Erythroblast (primary cell): ENCODE measurements at places on chromosomes 7 and 10.
A peak's percentile ranks its signal among the peaks of the same experiment; 100 is the strongest.

- no peak for DNase-seq
Observed at GRCh38 chr10:31419394-31420063, 100.5 kb downstream of the ZEB1 start.

DNA sequence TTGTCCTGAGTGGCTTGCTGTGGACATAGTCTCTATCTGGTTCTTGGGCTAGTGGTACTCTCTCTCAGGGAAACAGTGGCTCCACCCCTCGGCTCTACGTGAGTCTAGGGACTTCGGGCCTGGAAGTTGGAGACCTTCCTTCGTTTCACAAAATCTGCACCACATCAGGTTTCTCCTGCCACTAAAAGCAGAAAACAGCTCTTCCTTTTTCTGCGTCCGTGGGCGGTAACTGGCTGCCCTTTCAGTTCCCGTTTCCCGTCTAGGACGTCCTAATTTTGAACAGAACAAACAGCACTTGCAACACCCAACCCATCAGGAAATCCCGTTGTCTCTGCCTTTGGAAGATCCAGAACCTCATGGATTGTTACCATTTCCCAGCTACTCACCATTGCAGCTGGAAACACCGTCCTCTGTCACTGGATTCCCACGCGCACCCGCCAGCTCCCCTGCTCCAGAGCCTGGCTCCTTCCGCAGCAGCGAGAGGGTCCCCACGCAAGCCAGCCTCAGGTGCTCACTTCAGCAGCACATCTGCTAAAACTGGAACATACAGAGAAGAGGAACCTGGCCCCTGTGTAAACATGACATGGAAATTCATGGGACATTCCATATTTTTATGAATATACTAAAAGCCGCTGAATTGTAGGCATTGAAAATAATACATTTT lies 311.4 kb upstream of the AKR1E2 start:
- no peak for DNase-seq

GRCh38 chr10:77575271-77576006 lies 62.2 kb downstream of the KCNMA1 start:
- DNase-seq = no peak

GRCh38 chr10:7491949-7492659 lies 81.3 kb upstream of the SFMBT2 start:
- no peak for DNase-seq

GRCh38 chr10:36574207-36574606 lies 551.2 kb upstream of the ANKRD30A start:
- no peak for DNase-seq

- DNase-seq = no peak
Observed at GRCh38 chr10:97157578-97158095, 28.1 kb downstream of the SLIT1 start.

DNA sequence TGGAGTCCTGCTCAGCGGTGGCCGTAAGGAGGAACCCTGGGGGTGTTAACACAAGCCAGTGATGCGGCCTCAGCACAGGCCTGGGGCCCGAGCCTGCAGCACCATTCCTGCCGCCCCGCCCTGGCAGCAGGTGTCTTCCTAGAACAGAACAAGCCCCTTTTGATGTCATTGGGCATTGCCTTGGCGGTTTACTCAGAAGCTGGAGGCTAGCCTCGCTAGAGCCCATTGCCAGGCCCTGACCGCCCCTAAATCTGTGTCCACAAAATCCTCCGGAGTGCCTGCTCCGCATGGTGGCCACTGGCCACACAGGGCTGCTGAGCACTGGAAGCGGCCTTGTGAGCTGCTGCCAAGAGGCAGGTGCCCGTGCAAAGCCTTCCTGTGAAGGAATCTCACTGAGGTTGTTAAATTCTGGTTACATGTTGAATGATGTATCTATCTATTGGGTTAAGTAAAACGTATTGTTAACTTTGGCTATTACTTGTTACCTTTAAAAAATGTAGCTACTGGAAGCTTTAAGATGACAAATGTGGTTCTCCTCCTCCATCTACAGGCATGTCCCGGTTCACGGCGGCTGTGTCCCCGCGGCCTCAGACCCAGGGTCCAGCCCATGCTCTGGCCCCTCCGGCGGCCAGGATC lies 1.2 kb upstream of the INPP5A start:
- DNase-seq = no peak

- DNase-seq = no peak
Observed at GRCh38 chr7:138842111-138842510, 44.1 kb upstream of the ATP6V0A4 start.

GRCh38 chr10:4708123-4708759 lies 117.8 kb upstream of the AKR1E2 start:
- peak; percentile 53 for DNase-seq

DNA sequence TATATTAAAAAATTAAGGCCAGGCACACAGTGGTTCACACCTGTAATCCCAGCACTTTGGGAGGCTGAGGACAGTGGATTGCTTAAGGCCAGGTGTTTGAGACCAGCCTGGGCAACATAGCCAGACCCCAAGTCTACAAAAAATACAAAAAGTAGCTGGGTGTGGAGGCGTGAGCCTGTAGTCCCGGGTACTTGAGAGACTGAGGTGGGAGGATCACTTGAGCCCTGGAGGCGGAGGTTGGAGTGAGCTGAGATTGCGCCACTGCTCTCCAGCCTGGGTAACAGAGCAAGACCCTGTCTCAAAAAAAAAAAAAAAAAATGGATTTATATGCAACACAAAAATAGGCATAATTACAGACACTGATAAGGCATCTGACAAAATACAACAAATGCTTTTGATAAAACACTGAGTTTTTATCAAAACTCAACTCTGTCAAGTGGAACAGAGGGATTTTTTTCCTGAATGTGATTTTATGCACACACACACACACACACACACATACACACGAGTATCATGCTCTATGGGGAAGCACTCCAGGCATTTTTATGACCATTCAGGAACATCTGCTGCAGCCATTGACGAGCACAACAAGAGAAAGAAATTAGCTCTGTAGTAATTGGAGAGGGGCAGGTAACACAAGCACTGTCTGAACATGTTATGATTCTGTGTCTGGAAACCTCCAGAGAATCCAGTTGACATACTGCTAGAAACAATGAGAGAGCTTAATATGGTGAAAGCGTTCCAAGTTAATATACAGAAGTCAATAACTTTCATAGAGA lies 193.1 kb downstream of the WDR37 start:
- DNase-seq = no peak

- DNase-seq = no peak
Observed at GRCh38 chr10:78318305-78318704, 284.6 kb downstream of the RPS24 start.

DNA sequence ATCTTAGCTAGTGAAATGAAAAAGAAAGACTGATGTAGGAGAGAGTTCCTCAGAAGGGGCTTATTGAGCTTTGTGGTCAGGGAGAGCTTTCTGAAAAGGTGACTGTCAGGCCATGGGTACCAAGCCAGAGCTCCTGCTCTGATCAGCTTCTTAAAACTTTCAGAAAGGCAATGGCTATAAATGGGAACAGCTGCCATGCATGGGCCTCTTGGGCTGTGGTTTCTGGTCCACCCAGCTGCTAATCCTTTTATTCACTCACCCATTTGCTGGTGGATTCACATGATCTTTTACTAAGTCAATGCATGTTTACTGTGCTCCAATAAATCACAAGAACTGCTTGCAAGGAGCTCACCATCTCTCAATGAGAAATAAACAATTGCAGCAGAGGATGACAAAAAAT lies 60.1 kb upstream of the ZPBP start:
- DNase-seq = no peak

GRCh38 chr7:77747178-77747577 lies 50.9 kb downstream of the RSBN1L start:
- DNase-seq = no peak

DNA sequence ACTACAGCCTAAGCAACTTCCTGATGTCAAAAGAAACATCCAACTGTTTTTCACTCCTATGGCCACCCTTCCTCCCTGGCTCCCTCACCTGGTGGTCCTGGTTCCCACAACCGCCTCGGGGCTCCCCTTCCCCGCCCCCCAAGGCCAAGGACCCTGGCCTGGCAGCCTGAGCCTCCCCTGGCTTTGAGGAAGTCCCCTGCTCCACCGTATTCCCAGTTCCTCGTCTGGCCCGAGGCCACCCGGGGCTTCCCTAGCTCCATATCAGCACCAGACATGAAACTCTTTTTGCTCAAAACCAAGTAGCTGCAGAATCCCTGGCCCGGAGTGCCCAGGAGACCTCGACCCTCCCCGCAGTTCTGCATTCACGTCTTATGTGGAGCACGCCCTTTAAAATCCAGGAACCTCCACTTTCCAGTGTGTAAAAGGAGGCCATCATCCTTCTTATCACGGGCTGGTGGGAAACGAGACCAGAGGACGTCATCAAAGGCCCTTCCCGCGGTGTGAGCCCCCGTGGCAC lies 82.9 kb downstream of the PRKAG2 start:
- no peak for DNase-seq

GRCh38 chr7:30727061-30727945 lies 24.6 kb upstream of the INMT start:
- peak; percentile 45 for DNase-seq

- no peak for DNase-seq
Observed at GRCh38 chr10:71542478-71542877, 145.8 kb downstream of the CDH23 start.

GRCh38 chr10:20908391-20908790 lies 11.3 kb upstream of the NEBL start:
- no peak for DNase-seq

DNA sequence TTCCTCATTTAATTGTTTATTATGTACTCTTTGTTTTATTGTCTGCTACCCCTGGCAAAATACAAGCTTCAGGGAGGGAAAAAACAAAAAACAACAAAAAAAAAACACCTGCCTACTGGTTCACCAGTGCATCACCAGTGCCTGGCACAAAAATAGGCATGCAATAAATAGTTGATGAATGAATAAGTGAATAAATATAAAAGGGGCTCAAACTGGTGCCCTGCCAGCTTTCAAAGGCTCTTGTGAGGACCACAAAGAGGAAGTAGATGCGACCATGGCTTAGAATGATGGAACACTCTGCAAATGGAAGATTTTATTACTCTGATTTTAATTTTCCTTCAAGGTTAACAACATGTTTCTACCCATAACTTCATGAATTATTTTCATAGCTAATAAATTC lies 213.0 kb upstream of the INHBA start:
- DNase-seq = no peak
